ENCODE measurements at places on chromosomes 7 and 10.

DNA sequence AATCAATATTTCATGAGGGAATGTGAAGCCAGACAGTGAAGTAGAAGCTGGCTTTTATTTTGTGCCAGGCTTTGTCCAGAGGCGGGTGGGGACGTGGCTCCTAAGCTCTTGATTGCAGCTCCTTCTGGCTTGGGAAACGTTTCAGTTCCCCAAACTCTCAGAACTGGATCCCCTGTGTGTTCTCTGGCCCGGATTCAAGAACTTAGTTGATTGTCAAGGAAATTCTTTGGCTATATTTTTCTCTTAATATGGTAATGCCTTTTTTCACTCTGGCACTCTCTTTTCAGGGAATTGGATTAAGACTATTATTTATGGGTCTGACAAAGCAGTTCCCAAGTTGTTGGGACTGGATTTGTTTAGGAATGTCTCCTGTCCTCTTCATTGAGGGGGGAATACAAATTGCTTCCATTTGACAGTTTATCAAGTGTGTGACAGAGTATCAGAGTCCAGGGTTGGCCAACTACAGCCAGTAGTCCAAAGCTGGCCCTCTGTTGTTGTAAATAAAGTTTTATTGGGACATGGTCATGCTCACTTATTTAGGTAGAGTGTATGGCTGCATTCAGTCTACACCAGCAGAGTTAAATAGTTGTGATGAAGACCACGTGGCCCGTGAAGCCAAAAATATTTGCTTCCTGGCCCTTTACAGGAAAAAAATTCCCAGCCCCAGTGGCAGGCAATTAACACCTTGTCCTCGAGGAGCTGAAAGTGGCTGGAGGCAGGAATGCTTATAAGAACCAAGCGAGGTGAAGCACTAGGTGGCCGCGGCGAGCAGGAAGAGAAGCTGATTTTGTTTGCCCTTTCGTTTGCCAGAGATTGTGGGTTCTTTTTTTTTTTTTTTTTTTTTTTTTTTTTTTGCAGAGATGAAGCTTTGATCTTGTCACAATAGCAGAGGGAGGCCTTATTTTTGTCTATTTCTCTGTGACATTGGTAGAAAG lies 34.3 kb downstream of the HTRA1 start:
- peak; percentile 61 for DNase-seq

DNA sequence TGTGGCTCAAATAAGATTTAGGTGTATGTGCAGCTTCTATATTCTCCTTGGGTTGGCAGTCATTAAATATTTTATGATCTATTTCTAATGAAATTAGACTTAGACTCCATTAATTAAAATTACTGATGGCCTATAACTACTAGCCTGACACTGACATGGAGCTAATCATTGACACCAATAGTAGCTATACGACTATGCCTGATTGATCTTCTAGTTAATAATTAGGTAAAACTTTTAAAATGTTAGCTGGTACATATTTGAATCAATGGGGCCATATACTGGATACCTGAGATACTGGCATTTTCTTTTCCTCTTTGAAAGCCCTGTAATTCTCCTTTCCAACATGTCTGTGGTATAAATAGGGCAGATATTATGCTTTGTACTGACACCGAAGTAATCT lies 14.4 kb downstream of the WEE2 start:
- no peak for DNase-seq

GRCh38 chr7:43372676-43373355 lies 210.1 kb upstream of the STK17A start:
- DNase-seq: no peak

GRCh38 chr10:54131833-54132232 lies 669.2 kb downstream of the PCDH15 start:
- DNase-seq: no peak

DNA sequence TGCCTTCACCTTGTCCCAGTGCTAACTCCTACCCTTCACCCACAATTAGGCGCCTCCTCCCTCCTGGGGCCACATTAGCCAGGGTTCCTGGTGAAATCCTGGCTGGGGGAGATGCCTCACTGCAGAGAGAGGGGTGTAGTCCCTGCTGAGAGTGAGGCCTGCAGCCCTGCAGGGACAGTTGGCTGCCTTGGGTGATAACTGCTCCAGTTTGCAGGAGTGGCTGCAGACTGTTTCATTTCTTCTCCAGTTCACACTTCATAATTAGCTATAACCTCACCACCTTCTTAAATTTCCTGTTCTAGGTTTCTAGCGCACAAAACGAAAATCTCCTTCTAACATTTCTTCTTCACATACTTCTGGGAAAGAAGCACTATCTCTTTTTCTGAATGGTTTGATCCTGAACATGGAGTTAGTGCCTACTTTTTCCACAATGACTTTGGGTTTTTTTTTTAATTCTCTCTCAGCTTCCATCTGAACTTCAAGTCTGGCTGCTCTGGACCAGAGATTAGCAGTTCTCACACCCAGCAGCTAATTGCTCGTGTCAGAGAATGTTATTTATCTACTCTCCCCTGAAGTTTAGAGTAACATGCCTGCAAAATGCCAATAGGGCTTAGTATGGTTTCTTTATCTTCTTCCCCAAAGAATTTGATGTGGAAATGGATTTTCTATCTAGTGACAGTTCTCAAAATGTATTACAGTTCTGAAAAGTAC lies 15.5 kb upstream of the JAZF1 start:
- no peak for DNase-seq

- DNase-seq: peak; percentile 80
Measured at GRCh38 chr10:45470098-45471012, 96.3 kb downstream of the ALOX5 start.

Data from EH (cell line).